Brain microvascular endothelial cell (primary cell): ENCODE measurements at places on chromosomes 1 and 21.

- no peak for DNase-seq
Measured at GRCh38 chr1:38308780-38309179, 262.2 kb upstream of the POU3F1 start.

DNA sequence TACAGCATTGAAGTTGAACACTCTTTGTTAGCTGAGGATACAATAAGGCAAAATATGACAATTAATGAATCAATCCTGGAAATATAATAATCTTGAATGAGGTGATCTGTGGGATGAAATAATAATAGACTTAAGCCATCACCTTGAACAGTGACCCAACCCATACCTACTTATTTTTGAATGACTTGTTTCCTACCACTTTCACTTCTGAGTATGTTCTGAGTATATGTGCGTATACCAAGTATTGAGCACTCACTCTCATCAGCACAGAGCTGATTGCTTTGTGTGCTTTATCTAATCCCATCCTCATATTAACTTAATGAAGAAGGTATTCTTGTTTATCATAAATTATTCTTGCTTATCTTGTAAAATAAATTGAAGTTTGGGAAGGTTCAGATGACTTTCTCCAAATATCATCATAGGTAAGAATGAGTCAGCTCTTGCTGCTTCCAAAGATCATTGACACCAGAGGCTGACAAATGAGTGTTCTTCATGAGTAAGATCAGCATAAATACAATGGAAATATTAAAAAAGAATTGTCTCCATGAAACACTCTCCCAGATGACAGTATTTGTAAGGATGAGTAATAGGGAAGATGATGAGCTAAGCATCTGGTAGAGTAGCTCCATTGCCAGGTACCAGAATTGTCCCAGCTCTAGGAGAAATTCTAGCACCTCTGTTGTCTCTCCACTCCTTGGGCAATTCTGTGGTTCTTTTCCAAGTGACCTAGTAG lies 198.1 kb upstream of the KIAA0040 start:
- DNase-seq, result no peak

GRCh38 chr1:47870946-47871676 lies 126.1 kb downstream of the TRABD2B start:
- DNase-seq, result no peak

DNA sequence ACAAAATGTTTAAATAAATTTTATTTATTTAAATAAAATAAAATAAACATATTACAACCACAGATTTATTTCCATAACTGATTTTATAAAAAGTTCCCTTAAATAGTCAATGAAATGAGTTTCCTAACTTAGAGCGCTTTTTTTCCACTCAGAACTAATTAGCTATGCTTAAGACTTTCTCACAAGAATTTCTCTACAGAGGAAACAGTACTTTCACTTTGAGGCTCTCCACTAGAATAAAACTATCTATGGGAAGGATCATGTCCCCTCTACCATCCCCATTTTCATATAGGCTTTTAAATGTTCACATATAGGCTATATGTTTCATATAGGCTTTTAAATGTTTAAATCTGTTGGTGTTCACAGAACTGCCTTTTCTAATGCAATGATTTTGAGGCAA lies 40.0 kb upstream of the DPH5 start:
- no peak for DNase-seq

DNA sequence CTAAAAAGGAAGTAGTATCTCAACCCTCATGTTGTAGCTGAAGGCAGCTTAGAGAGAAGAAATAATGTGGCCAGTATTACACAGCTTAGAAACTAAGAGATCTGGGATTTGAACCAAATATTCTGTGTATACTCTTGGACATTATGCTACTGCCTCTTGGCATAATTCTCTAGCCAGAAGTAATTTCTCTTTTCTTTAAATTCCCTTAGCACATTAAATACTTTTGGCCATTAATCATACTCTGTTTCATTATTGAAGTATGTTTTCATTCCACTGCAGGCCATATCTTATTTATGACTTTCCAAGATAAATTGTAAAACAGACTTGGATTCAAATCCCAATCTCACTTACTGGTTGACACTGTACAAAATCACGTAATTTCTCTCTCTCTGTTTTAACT lies 181.3 kb upstream of the SPAG17 start:
- no peak for DNase-seq

DNA sequence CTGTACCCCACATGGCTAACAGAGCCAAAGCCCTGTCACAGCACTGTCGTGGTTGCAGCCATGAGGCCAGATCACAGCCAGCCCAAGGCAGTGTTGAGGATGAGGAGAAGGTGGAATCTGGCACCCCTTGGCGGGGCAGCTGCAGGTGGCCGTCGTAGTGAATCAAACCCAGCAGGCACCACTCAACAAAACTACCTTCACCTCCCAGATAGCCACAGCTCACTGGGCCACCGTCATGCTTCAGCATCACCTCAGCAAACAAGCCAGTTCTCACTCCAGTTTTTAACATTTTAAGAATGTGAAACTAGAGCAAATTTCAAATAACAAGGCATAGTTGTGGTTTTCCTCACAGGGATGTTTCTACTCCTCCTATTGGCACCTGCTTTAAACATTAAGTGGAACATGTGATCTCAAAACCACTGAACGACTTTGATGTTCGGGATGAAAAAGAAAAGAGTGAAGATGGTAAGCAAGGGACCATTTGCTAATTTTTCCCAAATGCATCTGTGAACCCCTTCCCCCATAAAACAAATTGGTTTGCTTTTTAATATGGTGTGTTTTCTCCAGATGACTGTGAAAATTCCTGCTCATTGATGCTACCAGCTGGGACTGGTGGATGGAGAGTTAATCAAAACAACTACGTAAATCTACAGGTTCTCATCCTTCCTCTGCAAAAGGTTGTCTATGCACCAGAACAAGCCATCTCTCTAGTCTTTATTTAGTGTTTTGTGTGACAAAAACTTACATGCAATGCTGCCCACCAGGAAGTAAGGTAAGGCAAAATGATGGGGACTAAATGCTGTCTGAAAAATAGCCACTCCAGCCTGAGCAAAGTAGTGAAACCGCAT lies 45.5 kb downstream of the TOR1AIP2 start:
- DNase-seq, result no peak

DNA sequence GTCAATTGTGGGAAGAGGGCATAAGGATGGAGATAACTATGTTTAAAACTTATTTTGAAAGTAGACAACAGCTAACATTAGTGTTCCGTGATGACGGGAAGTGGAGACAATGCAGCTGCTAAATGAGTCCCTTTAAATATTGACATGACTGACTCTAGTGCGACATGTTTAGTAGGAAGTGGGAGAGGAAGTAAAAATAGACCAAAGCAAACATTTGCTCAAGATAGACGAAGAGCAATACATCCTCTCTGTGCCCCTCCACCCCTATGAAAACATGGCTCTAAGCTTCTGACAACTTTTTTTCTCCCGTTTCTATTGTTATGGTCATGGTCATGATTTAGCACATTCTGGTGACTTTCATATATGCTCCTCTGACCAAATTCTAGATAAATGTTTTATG lies 60.0 kb upstream of the HMCN1 start:
- no peak for DNase-seq

DNA sequence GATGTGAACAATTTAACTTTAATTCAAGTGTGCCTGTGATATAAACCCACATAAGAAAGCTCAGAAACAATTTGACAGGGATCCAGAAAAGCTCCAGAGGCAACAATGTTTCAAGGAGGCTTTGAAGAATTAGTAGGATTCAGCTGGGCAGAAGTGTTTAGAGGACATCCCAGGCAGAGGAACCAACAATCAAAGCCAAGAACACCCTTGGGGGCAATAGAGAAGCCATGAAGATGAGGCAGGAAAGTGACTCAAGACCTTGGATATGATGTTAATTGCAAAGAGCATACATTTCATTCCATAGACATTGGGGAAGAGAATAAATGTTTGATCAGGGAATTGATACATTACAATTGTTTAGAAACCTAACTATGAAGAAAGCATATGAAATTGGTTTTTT lies 280.3 kb downstream of the LTN1 start:
- DNase-seq, result no peak

- no peak for DNase-seq
Measured at GRCh38 chr1:54301497-54301896, 101.5 kb downstream of the MRPL37 start.

DNA sequence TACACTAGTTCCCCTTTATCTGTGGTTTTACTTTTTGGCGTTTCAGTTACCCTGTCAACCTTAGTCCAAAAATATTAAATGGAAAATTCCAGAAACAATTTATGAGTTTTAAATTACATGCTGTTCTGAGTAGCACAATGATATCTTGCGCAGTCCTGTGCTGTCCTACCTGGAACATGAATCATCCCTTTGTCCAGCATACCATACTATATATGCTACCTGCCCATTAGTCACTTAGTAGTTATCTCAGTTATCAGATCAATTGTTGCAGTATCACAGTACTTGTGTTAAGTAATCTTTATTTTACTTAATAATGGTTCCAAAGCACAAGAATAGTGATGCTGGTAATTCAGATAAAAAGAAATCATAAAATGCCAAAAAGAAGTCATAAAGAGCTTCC lies 52.7 kb downstream of the AGBL4 start:
- DNase-seq, result no peak

DNA sequence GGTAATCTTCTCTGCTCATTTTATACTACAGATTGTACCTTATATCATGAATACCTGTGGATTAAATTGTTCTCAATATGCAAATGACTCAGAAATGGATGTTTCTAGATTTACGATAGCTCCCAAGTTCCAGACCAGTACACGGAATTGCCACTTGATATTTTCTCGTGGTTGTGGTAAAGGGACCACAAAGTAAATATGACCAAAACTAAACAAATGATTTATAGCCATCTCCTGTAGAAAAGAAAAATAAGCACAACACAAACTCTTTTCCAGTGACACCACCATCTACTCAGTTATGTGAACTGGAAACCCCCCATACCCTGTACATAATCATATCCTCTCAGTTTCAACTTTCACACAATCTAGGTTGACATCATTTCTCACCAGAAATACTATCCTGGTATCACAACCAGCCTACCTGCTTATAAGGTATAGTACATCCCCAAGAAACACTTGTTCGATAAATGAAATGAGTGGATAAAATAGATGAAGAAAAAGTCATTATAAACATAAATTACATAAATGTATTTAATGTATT lies 172.3 kb downstream of the ADGRL4 start:
- no peak for DNase-seq

GRCh38 chr21:28932717-28933116 lies 60.0 kb downstream of the LTN1 start:
- DNase-seq, result no peak

GRCh38 chr1:38026592-38027200 lies 14.2 kb downstream of the UTP11 start:
- no peak for DNase-seq

DNA sequence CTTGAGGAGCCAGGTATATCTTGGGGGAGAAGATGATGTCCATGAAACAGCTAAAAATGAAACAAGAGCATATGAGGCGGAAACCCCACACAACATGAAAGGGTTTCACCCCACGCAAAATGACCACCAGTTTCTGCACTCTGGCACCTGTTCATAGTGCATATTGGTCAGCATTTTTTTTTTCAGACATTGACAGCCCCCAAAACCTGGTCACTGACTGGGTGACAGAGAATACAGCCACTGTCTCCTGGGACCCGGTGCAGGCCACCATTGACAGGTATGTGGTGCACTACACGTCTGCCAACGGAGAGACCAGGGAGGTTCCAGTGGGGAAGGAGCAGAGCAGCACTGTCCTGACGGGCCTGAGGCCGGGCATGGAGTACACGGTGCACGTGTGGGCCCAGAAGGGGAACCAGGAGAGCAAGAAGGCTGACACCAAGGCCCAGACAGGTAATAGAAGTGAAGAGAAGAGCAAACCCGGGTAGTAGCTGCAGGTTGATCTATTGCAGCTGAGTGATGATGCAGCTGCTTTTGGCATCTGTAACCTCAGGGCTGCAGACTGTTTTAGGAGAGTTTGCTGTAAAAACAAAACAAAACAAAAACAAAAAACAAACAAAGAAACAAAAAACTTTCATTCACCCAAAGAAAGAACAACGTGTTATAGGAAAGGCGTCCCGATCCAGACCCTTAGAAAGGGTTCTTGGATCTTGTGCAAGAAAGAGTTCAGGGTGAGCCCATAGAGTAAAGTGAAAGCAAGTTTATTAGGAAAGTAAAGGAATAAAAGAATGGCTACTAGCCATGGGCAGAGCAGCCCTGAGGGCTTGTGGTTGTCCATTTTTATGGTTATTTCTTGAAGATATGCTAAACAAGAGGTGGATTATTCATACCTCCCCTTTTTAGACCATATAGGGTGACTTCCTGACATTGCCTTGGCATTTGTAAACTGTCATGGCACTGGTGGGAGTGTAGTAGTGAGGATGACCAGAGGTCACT lies 51.0 kb downstream of the TNN start:
- DNase-seq, result no peak

DNA sequence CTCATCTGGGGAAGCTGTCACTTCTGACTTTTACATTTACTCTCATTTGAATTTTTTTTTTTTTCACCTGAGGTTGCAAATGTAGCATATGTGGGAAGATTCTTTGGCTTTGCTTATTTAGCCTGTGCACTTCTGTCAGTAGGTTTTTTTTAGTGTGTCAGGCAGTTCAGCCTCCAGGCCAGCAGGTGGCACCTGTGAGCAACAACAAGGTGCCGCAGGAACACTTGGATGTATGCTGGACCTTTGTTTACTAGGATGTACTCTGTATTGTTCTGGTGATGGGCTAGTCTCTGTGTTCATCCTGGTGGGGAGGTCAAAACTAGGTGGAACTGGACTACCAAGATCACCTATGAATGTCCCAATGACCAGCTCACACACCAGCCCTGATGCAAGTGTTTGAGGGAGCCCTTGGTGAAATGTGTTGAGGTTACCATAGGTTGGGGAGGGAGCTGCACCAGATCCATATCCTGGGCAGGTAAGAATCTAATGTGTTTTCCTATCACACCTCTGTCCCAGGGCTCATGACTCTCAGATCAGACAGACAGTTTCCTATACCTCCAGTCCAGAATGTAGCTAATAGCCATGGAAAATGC lies 618.2 kb downstream of the BRINP3 start:
- no peak for DNase-seq

- DNase-seq, result no peak
Measured at GRCh38 chr1:178541829-178542553, 29.1 kb downstream of the TEX35 start.

- DNase-seq, result no peak
Measured at GRCh38 chr1:13732971-13733667, 33.1 kb downstream of the PRDM2 start.

DNA sequence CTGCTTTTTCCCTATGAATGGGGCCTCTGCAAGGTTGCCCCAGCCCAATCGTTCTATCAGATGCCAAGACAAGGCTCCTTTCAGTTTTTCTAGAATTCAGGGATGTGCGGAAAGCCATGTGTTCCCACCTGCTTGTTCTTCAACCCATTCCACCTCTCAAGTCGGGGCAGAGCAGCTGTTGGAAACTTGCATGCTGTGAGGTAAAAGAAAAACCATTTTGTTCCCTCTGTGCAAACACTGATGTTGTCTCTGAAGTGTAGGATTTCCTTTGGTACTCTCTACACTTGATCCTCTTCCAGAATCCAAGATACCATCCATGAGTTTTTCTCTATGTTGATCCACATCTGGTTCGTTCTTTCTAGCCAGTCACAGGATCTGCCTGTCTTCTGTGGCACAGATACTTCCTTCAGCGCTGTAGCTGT lies 7.3 kb downstream of the IER5 start:
- no peak for DNase-seq

GRCh38 chr1:200506471-200506870 lies 96.6 kb upstream of the ZNF281 start:
- no peak for DNase-seq
